ENCODE measurements at places on chromosomes 6 and 20.

- no peak for DNase-seq
These were observed 122.4 kb downstream of the TCP11 start for GRCh38 chr6:35018746-35019145.

DNA sequence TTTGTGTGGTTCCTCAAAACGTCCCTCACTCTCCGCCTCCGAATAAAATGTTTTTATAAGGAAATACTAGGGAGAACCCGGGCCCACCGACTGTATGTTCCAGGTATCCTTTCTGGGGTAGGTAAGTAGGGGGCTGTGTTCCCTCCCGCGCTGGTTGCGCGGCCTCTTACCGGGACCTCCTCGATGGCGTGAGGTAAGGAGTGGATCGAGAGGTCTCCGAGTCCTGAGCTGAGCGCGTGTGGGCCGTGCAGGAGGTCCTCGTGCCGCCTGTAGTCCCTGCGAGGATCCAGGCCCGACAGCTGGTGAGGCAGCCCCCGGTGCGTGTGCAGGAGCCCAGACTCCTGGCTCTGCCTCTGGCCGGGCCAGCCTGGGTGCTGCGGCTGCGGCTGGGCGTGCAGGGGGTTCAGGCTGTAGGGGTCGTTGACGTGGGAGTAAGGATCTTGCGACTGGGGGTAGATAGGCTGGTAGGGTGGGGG, 5.1 kb downstream of the TFAP2A start:
- no peak for DNase-seq

- DNase-seq, result no peak
These were observed 89.1 kb upstream of the PLEKHG1 start for GRCh38 chr6:150510576-150510975.

DNA sequence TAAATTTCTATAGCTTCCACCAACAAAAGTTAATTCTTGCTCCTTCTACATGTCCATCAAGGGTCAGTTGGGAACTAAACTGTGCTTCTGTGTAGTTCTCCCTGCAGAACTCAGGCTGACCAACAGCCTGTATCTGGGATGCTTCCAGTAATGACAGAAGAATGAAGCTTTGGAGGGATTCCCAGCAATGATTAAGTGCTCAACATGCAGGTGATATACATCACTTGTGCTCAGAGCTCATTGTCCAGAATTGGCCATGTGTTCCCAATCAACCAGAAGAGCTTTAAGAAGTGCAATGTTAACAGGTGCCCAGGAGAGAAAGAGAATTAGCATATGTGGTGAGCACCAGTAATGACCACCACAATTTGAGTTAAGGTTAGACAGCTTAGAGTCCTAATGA, 37.4 kb upstream of the SNRPB2 start:
- no peak for DNase-seq

GRCh38 chr6:170257376-170257775, 33.5 kb downstream of the DLL1 start:
- DNase-seq, result no peak

GRCh38 chr6:109260126-109260525, 122.1 kb downstream of the CD164 start:
- no peak for DNase-seq
